ENCODE measurements at places on chromosomes 16 and 17. TPM values are rescaled to one million over a fixed set of nuclear protein-coding genes. Genes with fewer than 3 reads are reported as not detected.

DNA sequence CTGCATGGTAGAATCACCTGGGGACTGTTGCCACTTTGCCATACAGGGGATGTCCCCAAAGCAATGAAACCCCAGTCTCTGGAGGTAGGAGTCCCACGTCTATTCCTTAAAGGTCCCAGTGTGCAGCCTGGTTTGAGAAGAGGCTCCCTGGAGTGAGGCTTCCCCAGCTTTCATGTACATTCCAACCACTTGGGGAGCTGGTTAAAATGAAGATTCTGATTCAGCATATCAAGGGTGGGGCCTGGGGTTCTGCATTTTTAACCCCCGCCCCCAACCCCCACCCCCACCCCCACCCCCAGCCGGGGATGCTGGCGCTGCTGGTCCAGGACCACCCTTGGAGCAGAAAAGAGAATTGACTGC is 241.2 kb downstream of the FOXL1 start:
- no peak for DNase-seq

- no peak for DNase-seq
Observed at GRCh38 chr17:40327244-40327729, 18.3 kb downstream of the RARA start.

DNA sequence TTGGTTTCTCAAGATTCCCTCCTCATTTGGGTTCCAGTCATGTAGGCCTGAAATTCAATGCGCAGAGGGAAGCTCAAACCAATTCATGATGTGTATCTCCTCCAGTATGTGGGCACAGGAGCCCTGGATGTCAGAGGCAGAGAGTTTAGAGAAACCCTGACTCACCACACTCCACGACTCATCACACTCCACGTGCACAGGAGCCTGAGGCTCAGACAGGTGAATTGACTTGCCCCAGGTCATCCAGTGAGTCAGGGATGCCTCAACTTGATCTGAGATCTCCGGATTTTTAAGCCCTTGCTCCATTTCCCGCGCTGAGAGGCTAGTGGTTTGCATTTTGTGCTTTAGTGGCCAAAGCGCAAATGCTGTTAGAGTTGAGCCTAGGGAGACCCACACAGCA is 183.9 kb downstream of the HAPSTR1 start:
- no peak for DNase-seq

GRCh38 chr16:48613061-48613957 is 3.3 kb upstream of the N4BP1 start:
- no peak for DNase-seq

GRCh38 chr17:18261146-18261515 is 669 bp downstream of the MIEF2 start:
- DNase-seq, result peak; percentile 91

- DNase-seq, result no peak
Observed at GRCh38 chr16:88484505-88485365, 31.7 kb downstream of the ZFPM1 start.

DNA sequence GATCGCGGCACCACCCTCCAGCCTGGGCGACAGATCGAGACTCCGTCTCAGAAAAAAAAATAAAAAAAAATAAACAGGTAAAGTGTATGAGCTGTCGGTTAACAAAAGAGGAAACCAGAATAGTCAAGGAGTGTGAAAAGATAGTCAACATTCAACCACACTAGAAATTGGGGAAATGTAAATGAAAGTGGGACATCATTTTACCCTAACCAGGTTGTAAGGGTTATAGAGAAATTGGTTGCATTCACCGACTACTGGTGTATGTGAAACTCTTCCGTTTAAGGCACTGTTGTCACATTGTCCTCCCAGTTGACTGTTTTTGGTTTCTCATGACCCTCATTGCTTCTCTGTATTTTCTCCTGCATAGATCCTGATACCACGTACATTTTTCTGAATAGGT is 62.8 kb downstream of the RABEP1 start:
- DNase-seq, result no peak

GRCh38 chr16:68517606-68518166 is 21.4 kb upstream of the ZFP90 start:
- DNase-seq, result no peak

DNA sequence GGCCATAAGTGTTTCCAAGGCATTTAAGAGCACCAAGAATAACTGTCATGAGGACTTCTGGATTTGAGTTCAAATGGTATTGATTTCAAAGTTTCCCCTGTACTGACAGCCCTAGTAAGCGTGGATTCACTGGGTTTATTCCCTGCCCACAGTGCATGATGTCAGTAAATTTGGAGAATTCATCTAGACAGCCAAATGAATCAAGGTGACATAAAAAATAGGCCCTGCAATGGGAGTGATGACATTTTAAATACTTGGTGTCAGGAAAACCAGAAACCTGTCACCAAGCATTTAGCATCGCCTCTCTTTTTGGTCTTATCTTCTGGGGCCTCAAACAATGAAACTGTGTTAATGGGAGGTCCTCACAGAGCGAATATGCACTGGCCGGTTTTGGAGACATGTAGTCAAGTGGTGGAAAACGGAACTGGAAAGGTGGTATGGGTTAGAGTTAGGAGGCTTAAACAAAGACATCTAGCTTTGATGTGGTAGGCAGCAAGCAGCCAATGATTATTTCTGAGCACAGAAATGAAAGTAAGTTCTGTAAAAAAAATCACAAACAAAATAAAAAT is 29.1 kb downstream of the COG4 start:
- no peak for DNase-seq

DNA sequence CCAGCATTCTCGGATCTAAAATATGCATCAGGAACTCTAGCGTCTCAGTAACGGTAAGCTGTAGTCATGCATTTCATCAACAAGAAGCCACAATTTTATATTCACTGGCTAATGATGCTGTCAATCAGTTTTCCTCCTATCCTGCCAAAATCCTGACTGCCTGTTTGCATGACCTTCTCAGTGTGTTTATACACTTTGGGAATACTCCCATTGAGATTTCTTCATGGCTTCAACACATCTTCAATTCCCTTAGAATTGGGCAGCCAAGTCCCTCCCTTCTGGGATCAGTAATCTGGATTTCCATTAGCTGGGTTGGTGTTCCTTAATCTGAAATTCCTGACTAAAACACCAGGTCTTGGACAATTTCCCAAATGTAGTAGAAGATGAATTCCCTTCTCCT is 348.9 kb upstream of the DYNLRB2 start:
- no peak for DNase-seq

DNA sequence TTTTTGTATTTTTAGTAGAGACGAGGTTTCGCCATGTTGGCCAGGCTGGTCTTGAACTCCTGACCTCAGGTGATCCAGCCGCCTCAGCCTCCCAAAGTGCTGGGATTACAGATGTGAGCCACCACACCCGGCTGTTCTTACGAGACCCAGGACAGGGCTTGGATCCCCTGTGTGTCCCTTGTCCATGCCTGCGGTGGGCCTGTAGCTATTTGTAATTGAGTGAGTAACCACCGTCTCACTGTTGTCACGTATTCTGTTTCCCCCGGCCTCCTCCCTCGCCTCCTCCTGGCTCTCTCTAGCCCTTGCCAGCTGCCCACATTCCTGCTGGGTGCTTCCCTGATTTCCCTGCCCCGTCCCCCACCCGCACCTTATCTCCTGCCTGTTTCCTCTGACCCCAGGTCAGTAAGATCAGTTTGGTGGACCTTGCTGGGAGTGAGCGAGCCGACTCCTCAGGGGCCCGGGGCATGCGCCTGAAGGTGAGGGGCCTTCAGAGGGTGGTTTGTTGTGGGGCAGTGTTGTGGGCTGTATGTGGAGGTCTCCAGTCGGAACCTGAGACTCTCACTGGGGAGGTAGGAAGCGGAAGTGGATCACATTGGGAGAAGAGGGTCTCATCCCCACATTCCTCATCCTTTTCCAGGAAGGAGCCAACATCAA is 5.6 kb downstream of the KIF1C start:
- DNase-seq, result no peak

CD300H gene
- total RNA-seq, result not detected

CBFA2T3 gene
- total RNA-seq, result 0.88 TPM

ST6GALNAC2 gene
- 39.8 TPM for total RNA-seq
